Fibroblast of skin of right biceps (primary cell): ENCODE measurements at places on chromosomes 3 and 15.

DNA sequence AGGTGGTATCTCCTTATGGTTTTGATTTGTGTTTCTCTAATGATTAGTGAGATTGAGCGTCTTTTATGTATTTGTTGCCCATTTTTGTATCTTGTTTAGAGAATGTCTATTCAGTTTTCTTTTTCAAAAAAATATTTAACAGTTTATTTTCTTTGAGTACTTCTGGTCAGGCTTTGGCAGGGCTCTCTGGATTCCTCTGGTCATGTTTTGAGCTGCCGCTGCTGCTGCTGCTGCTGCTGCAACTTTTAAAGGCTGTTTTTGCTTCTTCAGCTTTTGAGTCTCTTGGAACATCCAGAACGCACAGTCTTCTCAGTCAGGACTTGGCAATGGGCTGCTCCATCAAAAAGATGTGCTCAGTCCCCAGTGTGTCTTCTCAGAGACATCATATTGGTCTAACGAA is 40.1 kb downstream of the REC114 start:
- no peak for DNase-seq

DNA sequence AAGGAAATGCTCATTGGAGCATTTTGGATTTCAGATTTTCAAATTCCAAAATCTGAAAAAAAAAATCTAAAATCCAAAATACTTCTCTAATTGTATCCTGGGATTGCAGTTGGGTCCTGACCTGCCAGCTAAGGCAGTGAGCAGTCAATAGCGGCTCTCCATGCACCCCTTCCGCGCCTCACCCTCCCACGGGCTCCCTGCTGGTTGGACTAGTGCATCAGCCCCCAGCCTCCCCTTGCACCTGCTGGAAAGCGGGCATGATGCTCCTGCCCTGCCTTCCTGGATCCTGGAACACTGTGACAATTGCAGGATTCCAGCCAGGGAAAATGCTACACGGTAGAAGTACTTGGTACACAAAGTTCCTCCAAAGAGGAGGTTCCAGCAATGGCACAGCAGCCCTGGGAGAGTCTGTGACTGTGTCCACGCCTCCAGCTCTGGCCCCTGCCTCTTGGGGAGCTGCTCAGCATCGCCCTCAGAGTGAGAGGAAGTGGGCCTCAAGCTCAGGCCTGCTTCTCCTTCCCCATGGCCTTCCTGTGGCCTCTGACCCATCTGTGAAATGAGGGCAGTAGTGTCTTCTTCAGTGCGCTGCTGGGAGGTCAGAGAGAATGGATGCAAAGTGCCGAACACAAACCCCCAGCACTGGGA is 39.5 kb upstream of the CHRNB4 start:
- no peak for DNase-seq

- DNase-seq: no peak
Measured at GRCh38 chr3:10693457-10693856, 122.6 kb upstream of the SLC6A11 start.

DNA sequence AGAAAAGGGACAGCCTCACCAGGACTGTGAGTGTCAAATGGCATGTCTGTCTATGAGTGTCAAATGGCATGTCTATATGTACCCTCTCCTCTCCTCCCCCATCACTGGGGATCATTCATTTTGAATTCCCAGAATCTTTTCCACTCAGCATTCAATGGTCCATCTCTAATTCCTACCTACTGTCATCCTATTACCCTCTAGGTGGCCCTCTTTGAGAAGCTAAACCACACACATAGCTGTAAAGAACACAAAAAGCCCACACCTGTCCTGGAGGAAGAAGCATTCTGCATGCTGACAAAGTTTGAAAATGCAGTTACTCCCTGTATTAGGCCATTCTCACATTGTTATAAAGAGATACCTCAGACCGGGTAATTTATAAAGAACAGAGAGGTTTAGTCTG is 46.2 kb upstream of the PYDC2 start:
- no peak for DNase-seq

DNA sequence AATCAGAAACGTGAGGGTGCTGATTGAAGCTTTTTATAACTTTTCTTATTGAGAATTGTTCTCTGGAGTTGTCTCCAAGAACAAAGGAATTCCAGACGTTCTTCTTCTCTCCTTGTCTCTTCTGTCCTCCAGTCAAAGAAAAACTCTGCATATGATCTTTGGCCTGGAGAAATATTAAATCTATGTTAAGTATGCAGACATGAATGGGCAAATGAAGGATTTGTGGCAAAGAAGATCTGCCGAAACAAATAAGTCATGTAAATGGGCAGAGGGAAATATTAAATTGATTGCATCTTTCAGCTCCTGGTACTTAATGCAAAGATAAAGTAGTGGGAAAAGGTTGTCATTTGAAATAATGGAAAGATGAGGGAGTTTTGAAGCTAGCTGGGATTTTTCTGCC is 74.9 kb downstream of the IGF1R start:
- DNase-seq: peak; percentile 38

GRCh38 chr3:71890356-71890931 is 105.5 kb upstream of the PROK2 start:
- no peak for DNase-seq

GRCh38 chr15:49101536-49101935 is 53.9 kb downstream of the COPS2 start:
- peak; percentile 46 for DNase-seq

GRCh38 chr3:35440826-35441225 is 198.5 kb upstream of the ARPP21 start:
- no peak for DNase-seq

DNA sequence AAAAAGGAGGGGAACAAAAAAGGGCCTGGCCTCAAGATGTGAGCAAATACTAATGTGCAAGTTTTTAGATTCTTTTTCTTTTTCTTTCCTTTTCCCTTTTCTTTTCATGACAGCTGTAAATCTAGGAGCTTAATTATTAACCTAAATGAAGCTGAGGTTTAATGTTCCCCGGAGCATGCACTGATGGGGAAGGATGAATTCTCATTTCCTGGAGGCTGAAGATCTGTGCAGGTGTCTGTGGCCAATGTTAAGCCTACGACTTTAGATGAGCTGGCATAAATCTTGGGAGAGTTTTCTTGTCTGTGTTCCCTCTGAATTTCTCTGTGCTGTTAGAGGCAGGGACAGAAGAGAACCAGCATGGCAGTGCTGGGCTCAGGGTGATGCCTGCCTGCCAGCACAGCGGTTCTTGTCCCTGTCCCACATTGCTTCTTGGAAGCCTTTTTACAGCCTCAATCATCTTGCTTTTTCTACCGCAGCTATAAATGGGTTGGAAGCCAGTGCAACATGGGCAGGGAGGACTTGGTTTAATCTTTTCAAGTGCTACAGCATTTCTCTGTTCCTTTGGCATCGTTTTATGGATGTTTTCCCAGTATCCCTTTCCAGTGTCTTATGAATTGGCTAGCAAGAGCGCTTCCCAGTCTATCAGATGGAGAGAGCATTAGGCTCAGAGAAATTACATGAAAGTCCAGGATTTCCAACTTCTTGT is 119.1 kb downstream of the ATG7 start:
- DNase-seq: no peak

- DNase-seq: no peak
Measured at GRCh38 chr3:115676336-115676735, 53.0 kb downstream of the GAP43 start.

DNA sequence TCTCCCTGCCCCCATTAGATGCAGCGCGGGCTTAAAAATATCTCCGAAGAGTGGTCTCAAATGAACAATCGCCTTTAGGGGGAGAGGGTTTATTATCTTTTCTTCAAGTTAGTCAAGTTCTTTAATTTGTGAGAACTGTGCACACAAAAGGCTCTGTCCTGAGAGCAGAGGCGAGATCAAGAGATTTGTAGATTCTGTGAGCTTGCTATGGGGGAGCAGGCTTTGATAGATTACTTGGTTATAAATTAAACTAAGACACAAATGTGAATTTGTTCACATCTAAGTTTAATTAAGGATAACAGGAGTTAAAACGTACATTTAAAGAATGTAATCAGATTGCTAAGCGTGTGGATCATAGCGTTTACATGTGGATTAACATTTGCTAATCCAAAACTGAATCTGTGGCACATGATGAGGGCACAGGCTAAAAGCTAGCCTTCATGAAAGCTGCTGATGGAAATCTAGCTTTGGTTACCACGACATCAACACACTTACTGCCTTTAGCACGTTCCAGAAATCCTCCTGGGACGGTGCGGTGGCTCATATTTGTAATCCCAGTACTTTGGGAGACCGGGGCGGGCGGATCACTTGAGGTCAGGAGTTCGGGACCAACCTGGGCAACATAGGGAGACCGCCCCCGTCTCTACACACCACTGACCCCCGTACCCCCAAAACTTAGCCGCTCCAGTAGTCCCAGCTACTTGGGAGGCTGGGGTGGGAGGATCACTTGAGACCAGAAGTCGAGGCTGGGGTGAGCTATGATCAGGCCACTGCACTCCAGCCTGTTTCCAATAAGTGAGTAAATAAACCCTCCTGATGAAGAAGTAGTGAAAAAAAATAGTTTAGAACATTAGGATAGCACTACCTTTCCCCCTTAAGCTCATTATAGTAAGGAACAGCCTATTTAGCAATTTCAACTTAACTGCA is 1.0 kb upstream of the PRTG start:
- DNase-seq: no peak

DNA sequence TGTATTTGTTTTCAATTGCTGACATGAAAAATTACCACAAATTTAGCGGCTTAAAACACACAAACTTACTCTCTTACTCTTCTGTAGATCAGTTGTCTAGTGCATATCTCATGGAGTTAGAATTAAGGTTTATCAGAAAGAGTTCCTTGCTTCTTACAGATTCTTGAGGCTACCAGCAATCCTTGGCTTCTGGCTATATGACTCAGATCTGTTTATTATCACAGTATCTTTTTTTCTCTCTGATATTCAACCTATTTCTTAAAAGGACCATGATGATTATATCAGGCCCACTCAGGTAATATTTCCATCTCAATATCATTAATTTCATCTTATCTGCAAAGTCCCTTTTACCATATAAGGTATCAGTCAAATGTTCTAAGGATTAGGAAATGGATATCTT is 263.5 kb upstream of the BCHE start:
- no peak for DNase-seq

GRCh38 chr3:188196232-188196990 is 42.5 kb downstream of the LPP start:
- DNase-seq: peak; percentile 70

DNA sequence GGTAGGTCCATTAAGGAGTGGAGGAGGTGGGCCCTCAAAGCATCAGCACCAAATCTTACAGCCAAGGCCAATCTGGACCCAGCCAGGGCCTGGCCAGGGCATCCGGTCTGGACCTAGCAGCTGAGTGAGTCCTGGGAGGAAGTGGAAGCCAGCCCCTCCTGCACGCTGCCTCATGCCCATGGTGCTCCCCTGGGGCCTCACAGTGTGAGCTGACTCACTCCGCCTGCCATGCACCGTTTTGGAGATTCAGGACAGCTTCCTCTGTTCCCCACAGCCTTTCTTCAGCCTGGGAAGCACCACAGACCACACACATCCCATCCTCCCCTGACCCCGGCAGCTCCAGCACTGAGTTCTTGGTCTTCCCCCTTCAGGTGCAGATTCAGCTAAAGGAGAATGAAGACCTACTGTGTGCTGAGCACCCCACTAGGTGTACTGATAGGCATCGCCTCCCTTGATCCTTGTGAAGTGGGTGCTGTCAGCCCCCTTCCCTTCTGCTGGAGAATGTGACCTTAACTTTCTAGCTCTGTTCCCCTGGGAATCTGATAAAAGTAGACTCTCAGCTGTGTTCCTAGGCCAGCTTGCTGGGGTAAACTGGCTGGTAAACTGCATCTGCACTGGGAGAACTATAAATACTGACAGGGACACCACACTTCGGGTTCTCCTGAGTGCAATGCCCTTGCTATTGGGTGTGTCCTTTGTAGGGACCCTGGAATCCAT is 36.8 kb upstream of the SEC13 start:
- peak; percentile 93 for DNase-seq
